ENCODE measurements at places on chromosomes 4 and X.

DNA sequence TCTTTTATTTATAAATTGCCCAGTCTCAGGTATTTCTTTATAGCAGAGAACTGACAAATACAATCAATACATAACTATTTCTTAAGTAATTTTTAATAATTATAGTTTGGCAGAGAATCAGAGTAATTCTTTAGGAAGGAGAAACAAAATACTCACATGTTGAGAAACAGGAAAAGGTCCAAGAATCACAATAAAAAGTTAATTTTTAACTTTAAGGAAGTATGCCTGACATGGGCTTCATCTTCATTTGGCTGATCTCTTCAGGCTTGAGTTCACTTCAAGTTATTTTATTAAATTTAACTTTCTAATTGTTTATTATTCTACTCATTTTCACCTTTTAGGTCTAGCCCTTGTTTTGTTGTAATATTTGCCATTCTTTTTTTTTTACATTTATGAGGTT lies 36.1 kb upstream of the RNF150 start:
- DNase-seq = no peak

- DNase-seq = peak; percentile 62
Observed at GRCh38 chr4:110165382-110166286, 32.8 kb downstream of the ELOVL6 start.

DNA sequence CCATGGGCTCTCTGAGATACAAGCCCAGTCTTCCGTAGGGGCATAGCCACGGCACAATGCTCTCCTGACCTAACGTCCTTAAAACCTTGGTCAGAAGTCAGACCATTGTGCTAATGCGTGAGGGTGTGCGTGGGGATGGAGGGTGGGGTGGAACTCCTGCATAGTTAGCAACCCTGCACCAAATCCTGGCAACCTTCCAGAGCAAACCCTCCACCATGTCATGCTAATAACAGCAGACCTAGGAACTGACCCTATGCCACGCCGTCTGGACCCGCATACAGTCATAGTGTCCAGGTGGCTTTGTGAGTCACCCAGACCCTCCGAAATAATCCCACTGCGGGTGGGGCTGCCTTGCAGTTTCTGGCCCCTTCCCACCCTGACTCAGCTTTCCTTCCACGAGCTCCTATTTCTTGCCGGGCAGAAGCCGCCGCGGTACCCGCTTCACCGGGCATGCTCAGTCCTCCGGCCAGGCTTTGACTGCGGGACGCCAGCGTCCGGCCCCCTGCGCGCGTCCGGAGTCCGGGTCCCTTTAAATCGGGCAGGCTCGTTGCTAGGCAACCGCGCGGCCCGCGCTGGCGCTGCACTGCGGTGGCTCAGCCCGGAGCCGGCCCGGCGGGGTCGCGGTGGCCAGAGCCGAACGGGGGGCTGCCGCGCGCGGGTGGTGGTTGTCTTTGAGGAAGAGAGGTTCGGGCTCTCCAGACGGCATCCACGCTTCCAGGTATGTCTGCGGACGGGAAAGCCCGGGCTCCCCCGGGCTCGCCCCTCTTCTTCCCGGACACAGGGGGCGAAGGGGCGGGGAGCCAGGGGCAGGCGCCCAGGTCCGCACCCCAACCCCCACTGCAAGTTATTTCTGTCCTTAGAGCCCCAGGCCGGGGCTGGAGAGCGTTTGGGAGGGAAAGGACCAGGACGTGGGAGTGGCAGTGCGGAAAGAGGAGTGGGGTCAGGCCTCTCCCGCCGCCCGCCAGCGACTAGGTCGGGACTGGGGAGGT lies at the start of gene CCDC160:
Gene CCDC160, plus strand, starts transcription at position 557 of the 989 bp plus-strand sequence. CDS start 7,619 bp downstream, outside the sequence.
- peak; percentile 18 for DNase-seq

GRCh38 chrX:21131786-21132185 lies 242.4 kb upstream of the CNKSR2 start:
- DNase-seq = no peak

DNA sequence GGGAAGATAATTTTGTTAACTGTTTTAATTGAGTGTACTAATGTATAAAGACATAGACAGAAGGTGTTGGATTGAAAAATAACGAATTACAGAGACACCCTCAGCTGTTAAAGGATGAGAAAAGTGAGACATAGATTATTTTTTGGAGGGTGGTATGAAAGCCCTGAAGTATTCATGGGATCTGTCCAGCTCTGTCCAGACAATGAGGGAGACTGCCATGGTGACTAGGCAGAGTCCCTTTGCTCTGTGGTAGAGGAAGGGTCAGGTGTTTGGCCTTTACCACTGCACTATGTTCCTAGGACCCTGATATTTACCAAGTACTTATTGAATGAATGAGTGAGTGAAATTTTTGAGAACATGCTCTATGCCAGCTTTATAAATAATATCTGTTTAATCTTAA lies 11.4 kb downstream of the FGF2 start:
- no peak for DNase-seq
